Cortex of kidney (tissue), 1 donor: ENCODE measurements at places on chromosomes 13 and 19.

- no peak for DNase-seq
These were observed 43.3 kb downstream of the PTPRS start for GRCh38 chr19:5297272-5297669.

- DNase-seq = no peak
These were observed 6.5 kb downstream of the NPAS1 start for GRCh38 chr19:47026156-47026555.

- DNase-seq = no peak
These were observed 24.8 kb upstream of the ZNF527 start for GRCh38 chr19:37346091-37346490.

DNA sequence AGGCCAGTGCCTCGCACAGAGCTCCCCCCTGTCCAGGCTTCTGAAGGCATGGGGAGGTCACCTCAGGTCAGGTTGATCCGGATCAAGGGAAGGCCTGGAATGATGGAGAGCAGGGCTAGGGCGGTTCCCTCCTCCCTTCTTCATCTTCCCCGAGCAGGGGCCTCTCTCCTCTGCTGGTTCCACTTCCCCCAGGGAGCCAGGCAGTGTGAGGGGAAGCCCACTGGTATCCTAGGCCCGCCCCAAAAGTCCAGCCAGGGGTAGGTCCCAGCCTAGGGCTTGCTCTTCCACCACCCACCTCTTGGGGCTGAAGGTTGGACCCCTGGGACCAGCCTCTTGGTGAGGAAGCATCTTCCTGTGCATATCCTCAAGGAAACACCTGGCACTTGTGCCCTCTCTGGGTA is 16.4 kb upstream of the PRR19 start:
- no peak for DNase-seq

- DNase-seq = no peak
These were observed 23.0 kb downstream of the FAM216B start for GRCh38 chr13:42804244-42804874.
